ENCODE measurements at places on chromosomes 6 and 20.

- DNase-seq: no peak
These were observed 63.1 kb downstream of the PSMG4 start for GRCh38 chr6:3321875-3322274.

GRCh38 chr6:168041928-168042327 lies 37.1 kb downstream of the FRMD1 start:
- no peak for DNase-seq

- no peak for DNase-seq
These were observed 55.1 kb downstream of the KIF16B start for GRCh38 chr20:16517946-16518783.

DNA sequence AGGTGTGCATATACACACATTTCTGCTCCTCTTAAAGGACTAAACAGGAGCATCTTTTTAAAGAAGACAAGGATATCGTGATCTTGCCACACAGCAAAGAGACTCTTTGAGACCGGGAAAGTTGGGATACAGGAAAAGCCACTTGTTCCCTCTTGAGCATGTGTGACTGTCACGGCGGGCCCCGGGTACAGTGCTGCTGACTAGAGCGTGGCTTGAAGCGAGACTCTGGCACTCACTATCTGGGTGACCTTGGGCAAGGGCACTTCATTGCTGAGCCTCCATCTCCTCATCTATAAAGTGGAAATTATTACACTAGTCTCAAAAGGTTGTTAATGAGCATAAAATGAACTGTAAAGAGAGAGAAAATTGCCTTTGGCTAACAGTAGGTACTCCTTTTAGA lies 713.9 kb downstream of the PTPRT start:
- no peak for DNase-seq

DNA sequence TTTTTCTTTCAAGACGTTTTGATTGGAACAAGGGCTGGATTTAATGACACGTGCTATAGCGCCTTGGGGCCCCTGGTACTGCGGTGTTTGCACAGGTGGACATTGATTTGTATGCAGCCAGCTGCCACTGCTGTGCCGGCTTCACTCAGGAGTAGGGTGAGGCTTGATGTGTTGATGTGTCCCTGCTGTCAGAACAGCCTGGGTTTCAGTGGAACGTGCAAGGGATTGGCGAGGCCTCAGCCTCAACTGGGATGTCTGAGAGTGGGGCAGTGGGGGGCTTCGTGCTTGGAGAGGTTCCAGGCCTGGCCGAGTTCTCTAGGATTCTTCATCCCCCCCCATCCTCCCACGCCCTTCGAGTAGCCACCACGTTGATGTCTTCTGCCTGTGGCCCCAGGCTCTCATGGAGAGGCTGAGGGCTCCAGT lies 23.0 kb downstream of the PYGB start:
- no peak for DNase-seq

All from stimulated activated naive CD4-positive, alpha-beta T cell treated with Interleukin-2 at 50 U/mL for 16 hours (primary cell).